COLO829 (cell line): ENCODE measurements at places on chromosomes 2 and 18.

DNA sequence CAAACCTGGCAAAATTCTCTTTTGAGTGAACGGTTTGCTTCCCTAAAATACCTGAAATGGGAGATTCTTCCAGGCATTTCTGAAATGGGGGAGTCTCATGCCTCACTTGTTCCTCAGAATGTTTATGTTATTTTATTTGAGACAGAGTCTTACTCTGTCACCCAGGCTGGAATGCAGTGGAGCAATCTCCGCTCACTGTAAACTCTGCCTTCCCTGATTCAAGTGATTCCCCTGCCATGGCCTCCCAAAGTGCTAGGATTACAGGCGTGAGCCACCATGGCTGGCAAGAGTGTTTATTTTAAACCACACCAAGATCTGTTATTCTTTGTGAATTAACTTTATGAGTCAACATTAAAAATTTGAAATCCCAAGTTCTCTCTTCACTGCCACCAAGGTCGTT lies 6.4 kb upstream of the FHL2 start:
- DNase-seq: no peak

DNA sequence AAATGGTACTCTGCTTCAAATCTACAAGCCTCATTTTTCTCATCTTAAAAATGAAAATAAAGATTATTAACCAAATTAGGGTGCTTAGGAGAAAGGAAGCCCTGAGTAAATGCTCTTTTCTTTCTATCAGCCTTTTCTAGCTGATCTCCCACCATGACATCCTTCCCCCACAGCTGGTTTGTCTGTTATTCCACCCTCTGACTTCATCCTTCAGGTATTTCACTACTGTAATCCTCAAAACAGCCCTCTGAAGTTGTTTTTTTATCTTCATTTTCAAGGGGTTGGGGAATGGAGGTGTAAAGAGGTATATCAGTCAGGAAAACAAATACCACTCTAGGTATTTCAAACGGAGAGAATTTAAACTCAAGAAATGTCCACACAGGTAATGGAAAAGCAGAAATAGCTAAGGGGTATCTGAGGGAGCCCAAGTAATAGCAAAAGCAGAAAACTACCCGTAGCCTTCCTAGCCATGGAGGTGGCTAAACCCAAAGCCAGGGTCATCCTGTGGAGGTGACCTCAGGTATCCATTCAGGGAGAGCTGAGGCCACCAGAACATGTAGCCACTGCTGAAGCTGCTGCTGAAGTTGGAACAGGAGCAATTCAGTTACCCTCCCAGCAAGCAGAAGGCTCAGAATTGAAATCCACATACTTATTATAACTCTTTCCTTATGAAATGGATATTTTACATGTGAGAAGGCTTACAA lies 990.9 kb upstream of the ACVR2A start:
- no peak for DNase-seq

- DNase-seq: no peak
These were observed 28.4 kb upstream of the LONRF2 start for GRCh38 chr2:100350661-100351185.

GRCh38 chr18:46755315-46756024 lies 1.4 kb downstream of the ST8SIA5 start:
- DNase-seq: no peak

GRCh38 chr2:215262741-215263362 lies 49.0 kb upstream of the ATIC start:
- DNase-seq: no peak

- DNase-seq: no peak
These were observed 16.3 kb downstream of the MARCHF7 start for GRCh38 chr2:159728629-159729028.

DNA sequence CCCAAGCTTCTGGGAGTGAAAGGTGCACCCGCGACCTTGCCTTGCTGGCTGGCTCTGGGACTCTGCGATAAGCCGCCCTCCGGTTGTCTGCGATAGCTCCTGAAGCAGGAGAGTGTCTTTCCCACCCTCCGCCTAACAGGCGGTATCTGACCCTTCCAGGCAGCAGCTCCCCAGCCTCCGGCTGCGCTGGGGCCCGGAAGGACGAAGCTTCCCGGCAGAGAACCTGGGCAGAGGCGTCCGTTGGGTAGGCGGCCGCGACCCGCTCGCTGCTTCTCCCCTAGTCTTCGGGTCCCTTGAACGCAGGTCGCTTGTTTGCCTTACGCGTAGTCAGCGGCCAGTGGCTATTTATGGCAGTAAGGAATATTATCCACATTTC lies 446 bp upstream of the RHBDD1 start:
- DNase-seq: no peak

DNA sequence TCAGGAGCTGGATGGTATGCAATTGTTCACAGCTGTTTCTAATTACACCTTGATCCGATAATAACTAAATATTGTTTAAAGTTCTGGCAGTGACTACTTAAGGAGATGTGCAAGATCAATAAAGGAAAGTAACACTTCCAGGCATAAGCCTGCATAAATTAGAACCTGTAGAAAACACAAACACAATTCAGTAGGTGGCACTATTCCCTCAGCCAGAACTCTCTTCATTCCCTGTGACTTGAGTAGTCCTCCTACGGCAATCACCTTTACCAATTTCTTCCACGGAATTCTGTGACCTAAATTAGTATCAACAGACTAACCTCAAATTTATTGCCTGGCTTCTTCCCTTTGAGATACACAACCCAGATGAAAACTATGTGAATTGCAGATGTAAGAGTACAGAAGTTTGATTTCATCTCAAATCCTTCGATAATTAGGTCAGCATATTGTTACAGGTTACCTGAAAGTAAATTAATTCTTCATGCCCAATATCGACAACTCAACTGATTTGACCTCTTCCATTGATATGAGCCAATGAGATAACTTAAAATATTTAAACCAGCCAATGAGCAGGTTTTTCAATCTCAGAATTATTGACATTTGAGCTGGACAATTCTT lies 137.8 kb downstream of the PID1 start:
- peak; percentile 41 for DNase-seq
